Nephron progenitor cell (in vitro differentiated cells): ENCODE measurements at places on chromosomes 13 and 19.
A peak's percentile ranks its signal among the peaks of the same experiment; 100 is the strongest.

GRCh38 chr13:108328848-108329247 lies 59.3 kb downstream of the TNFSF13B start:
- peaks cover 9% of the 10 kb centered on the region for H3K4me1 ChIP-seq
- no peak for DNase-seq
- peaks cover 2% of the 10 kb centered on the region for H3K27me3 ChIP-seq
- H3K36me3 ChIP-seq: no peaks in the 10 kb centered on the region

- DNase-seq: no peak
- peaks cover 50% of the 10 kb centered on the region for H3K4me1 ChIP-seq
- H3K36me3 ChIP-seq: peaks cover 19% of the 10 kb centered on the region
- no peaks in the 10 kb centered on the region for H3K27me3 ChIP-seq
These were observed 872 bp downstream of the PSPN start for GRCh38 chr19:6374711-6375410.

- H3K4me1 ChIP-seq: peaks cover 34% of the 10 kb centered on the region
- no peak overlapping the region for H3K4me3 ChIP-seq
- no peak for DNase-seq
- no peaks in the 10 kb centered on the region for H3K36me3 ChIP-seq
These were observed 32.2 kb downstream of the CNMD start for GRCh38 chr13:52707375-52707774.

- no peak overlapping the region for H3K4me3 ChIP-seq
- H3K27ac ChIP-seq: peak overlapping the region; percentile 49
- H3K36me3 ChIP-seq: no peaks in the 10 kb centered on the region
- peaks cover 56% of the 10 kb centered on the region for H3K4me1 ChIP-seq
- DNase-seq: no peak
These were observed 33.2 kb upstream of the KATNAL1 start for GRCh38 chr13:30340331-30341250.

- DNase-seq: no peak
- peak overlapping the region; percentile 70 for H3K27ac ChIP-seq
- peaks cover 9% of the 10 kb centered on the region for H3K27me3 ChIP-seq
These were observed 3.9 kb downstream of the SAE1 start for GRCh38 chr19:47134545-47134944.

DNA sequence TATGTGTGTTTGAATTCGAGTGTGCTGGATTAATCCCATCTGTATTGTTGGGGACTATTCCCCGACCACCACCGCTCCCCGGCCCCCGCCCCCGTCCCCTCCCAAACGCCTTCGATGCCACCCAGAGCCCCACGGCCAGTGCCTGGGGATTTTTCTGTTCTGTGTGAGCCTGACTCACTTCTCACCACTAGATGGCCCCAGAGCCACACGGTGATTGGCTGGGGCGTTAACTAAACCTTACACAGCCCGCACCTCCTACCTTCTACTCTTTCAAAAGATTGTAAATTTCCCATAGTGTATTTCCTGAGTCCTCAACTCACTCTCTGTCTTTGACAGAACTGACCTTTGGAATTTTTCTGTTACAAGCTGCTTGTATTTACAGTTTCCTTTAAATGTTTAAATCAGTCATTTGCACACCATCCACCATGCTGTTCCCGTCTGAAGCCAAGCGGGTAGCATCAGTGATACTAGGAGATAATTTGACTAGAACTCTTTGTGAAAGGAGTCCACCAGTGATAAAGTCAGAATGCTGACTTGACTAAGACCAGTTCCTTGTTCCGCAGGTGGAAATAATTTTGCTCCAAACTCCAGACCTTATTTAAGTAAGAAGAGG lies 61.4 kb downstream of the RFX2 start:
- H3K36me3 ChIP-seq: no peaks in the 10 kb centered on the region
- H3K4me3 ChIP-seq: no peak overlapping the region
- no peak overlapping the region for H3K27ac ChIP-seq
- H3K4me1 ChIP-seq: peaks cover 24% of the 10 kb centered on the region

DNA sequence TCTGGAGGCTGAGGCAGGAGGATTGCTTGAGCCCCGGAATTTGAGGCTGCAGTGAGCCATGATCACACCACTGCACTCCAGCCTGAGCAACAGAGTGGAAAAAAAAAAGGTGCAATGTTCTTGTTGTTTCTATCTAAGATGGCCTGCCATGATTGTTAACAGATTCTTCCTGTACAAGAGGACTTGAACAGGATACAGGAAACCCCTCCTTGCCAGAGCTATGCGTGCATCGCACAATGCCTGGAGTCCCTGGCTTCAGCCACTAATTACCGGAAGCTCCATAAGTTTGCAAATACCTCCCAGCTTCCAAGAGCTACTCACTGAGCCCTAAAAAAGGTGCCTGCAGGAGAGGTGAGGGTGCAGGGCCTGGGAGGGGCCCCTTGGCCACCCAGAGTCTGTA lies 13.1 kb upstream of the HIF3A start:
- H3K4me3 ChIP-seq: no peak overlapping the region
- H3K27ac ChIP-seq: no peak overlapping the region
- H3K27me3 ChIP-seq: peaks cover 8% of the 10 kb centered on the region
- no peak for DNase-seq
